ENCODE measurements at places on chromosomes 5 and 9. TPM values are rescaled to one million over a fixed set of nuclear protein-coding genes. Genes with fewer than 3 reads are reported as not detected.

GRCh38 chr5:171595401-171595800 is 176.0 kb downstream of the FGF18 start:
- H3K4me1 ChIP-seq = no peaks in the 10 kb centered on the region
- H3K36me3 ChIP-seq = no peaks in the 10 kb centered on the region
- H3K4me3 ChIP-seq = no peak overlapping the region
- no peak overlapping the region for H3K27ac ChIP-seq
- DNase-seq = no peak

DNA sequence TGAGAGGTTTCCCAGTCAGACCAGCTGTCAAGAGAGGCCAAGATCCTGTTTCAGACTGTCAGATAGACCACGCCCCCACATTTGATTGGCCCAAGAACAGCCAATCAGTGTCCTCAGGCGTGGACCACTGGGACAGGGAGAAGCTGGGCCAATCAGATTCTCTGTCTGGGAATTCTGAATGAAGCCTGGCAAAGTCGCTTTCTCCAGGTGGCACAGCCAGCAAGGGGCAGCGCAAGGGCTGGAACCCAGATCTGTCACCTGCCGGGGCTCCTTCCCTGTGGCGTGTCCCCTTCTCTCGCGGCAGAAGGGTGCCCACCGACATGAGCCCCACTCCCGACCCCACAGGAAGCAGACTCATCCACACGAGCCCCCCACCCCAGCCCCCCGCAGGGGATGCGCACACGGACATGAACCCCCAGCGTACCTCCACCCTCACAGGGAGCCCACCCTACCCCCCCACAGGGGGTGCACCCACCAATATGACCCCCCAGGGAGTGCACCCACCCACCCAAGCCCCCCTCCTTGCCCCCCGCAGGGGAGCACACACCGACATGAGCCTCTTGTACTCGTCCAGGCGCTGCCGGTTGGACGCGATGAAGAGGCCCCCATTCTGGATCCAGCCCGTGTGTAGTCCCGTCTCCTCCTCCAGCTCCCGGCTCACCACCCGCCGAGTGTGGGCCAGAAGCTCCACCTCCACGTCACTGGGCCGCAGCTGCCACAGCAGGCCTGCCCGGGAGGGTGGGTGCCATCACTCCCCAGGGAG is 6.1 kb downstream of the SARDH start:
- H3K4me3 ChIP-seq = no peak overlapping the region
- no peak overlapping the region for H3K27ac ChIP-seq
- H3K4me1 ChIP-seq = no peaks in the 10 kb centered on the region
- no peaks in the 10 kb centered on the region for H3K36me3 ChIP-seq

- peaks cover 17% of the 10 kb centered on the region for H3K4me1 ChIP-seq
- no peak overlapping the region for H3K4me3 ChIP-seq
- DNase-seq = peak; percentile 57
- no peaks in the 10 kb centered on the region for H3K27me3 ChIP-seq
- no peaks in the 10 kb centered on the region for H3K36me3 ChIP-seq
These were observed 14.9 kb downstream of the SPAAR start for GRCh38 chr9:35923927-35924763.

GRCh38 chr9:126979461-126979860 is 64.9 kb downstream of the RALGPS1 start:
- H3K4me1 ChIP-seq = no peaks in the 10 kb centered on the region
- H3K4me3 ChIP-seq = no peak overlapping the region
- H3K27ac ChIP-seq = no peak overlapping the region
- H3K36me3 ChIP-seq = no peaks in the 10 kb centered on the region

- H3K27me3 ChIP-seq = no peaks in the 10 kb centered on the region
- DNase-seq = no peak
- no peak overlapping the region for H3K4me3 ChIP-seq
- no peaks in the 10 kb centered on the region for H3K4me1 ChIP-seq
- no peak overlapping the region for H3K27ac ChIP-seq
- no peaks in the 10 kb centered on the region for H3K36me3 ChIP-seq
These were observed 50.0 kb downstream of the EXD3 start for GRCh38 chr9:137372693-137373610.

LHX3 gene
- not detected for total RNA-seq

- H3K27ac ChIP-seq = no peak overlapping the region
- H3K27me3 ChIP-seq = peaks cover 29% of the 10 kb centered on the region
- no peaks in the 10 kb centered on the region for H3K4me1 ChIP-seq
- DNase-seq = no peak
- H3K4me3 ChIP-seq = no peak overlapping the region
These were observed 128.5 kb upstream of the LPCAT1 start for GRCh38 chr5:1651971-1652872.

- H3K4me3 ChIP-seq = no peak overlapping the region
- peaks cover 24% of the 10 kb centered on the region for H3K4me1 ChIP-seq
- DNase-seq = no peak
- H3K27me3 ChIP-seq = no peaks in the 10 kb centered on the region
- H3K27ac ChIP-seq = peak overlapping the region; percentile 38
- H3K36me3 ChIP-seq = no peaks in the 10 kb centered on the region
These were observed 74.0 kb downstream of the MRPS27 start for GRCh38 chr5:72245951-72246532.

GRCh38 chr5:58041884-58042283 is 418.0 kb downstream of the PLK2 start:
- H3K27me3 ChIP-seq = no peaks in the 10 kb centered on the region
- no peak overlapping the region for H3K4me3 ChIP-seq
- H3K27ac ChIP-seq = no peak overlapping the region
- peaks cover 5% of the 10 kb centered on the region for H3K4me1 ChIP-seq
- no peaks in the 10 kb centered on the region for H3K36me3 ChIP-seq
- DNase-seq = no peak

DNA sequence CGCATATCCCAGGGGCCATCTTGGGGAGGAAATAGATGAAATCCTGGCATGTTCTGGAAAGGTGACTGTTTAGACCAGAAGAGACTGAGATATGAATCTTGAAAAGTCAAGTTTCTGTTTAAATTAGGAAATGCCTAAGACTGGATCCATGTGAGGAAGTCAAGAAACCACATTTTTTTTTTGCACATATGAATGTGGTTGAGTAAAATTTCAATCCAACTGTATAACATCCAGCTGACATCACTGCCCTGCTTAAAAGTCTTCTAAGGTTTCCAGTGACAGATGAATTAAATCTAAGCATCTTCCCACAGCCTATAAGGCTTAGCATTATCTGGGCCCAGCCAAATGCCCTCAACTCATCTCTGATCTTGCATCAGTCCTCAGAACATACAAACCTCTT is 47.7 kb upstream of the TCERG1 start:
- H3K4me3 ChIP-seq = no peak overlapping the region
- no peak overlapping the region for H3K27ac ChIP-seq
- DNase-seq = no peak

BAAT gene
- 41.8 TPM for total RNA-seq

DNA sequence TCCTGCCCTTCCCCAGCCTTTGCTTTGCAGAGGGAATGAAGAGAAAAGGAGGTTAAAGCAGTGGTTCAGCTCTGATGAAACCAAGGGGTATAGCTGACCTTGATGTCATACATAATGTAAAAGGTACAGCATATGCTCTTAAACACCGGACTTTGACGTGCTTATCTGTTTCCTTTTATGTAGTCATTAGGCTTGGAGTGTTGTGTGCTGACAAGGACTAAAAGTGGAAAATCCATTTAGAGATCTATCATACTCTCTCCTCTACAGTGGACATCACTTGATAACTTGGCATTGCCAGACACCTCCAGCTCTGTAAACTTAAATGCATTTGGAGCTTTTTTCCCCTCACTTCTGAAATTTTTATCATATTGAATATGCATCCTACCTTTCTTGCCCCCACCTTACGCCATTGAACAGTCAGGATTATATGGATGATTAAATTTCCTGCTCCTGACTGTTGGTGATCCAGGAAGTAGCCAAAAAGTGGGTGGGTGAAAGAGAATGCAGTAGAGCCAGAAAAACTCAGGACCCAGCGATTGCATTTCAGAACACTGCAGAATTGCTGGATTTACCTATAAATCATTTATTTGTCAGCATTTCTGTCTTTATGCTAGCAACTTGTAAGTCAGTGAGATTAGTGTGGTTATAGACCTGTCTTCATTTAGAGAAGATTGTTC is 4.1 kb downstream of the TNFAIP8 start:
- no peak overlapping the region for H3K27ac ChIP-seq
- no peaks in the 10 kb centered on the region for H3K36me3 ChIP-seq
- no peaks in the 10 kb centered on the region for H3K27me3 ChIP-seq
- H3K4me3 ChIP-seq = no peak overlapping the region
- H3K4me1 ChIP-seq = peaks cover 22% of the 10 kb centered on the region
- no peak for DNase-seq

- no peak overlapping the region for H3K27ac ChIP-seq
- no peaks in the 10 kb centered on the region for H3K27me3 ChIP-seq
- no peak overlapping the region for H3K4me3 ChIP-seq
- DNase-seq = no peak
- H3K4me1 ChIP-seq = no peaks in the 10 kb centered on the region
- H3K36me3 ChIP-seq = no peaks in the 10 kb centered on the region
These were observed 39.2 kb upstream of the SHOC1 start for GRCh38 chr9:111833941-111834340.

GRCh38 chr5:126939887-126940286 is 90.5 kb downstream of the MARCHF3 start:
- H3K4me1 ChIP-seq = no peaks in the 10 kb centered on the region
- H3K27me3 ChIP-seq = no peaks in the 10 kb centered on the region
- DNase-seq = no peak
- no peak overlapping the region for H3K4me3 ChIP-seq
- H3K27ac ChIP-seq = no peak overlapping the region

- no peaks in the 10 kb centered on the region for H3K27me3 ChIP-seq
- peaks cover 17% of the 10 kb centered on the region for H3K4me1 ChIP-seq
These were observed 34.7 kb upstream of the TGFBI start for GRCh38 chr5:135993880-135994636.

DNA sequence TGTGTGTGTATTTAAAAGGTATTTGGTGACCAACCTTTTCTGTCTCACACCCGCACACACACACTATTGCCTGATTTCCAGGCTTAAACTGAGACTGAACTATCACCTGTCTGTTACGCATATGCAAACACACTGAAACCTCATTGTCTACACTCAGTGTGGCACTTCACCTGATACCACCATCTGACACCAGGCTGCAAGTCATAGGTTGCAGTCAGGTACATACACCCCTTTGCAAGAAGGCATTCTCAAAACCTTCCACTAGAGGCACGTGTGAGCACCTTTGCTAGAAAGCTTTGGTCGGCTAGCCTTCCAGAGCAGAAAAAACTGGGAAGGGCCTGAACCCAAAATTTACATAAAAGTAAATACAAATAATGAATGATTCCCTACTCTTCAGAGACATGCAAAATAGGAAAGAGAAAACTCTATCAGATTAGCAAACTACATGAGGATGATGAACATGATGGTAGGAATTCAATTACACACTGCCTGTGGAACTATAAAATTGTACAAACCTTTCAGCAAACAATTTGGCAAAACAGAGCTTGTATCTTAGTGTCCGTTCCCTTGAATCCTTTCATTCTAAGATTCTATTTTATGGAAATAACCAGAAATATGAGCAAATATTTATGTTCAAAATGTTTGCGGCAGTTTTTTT is 5.9 kb upstream of the FOXD1 start:
- H3K27ac ChIP-seq = no peak overlapping the region
- H3K36me3 ChIP-seq = no peaks in the 10 kb centered on the region
- peaks cover 50% of the 10 kb centered on the region for H3K27me3 ChIP-seq
- peak; percentile 86 for DNase-seq
- peaks cover 13% of the 10 kb centered on the region for H3K4me1 ChIP-seq

- peak overlapping the region; percentile 4 for H3K27ac ChIP-seq
- H3K4me1 ChIP-seq = peaks cover 21% of the 10 kb centered on the region
- no peaks in the 10 kb centered on the region for H3K36me3 ChIP-seq
- no peak overlapping the region for H3K4me3 ChIP-seq
- H3K27me3 ChIP-seq = no peaks in the 10 kb centered on the region
- no peak for DNase-seq
These were observed 23.1 kb upstream of the ERCC6L2 start for GRCh38 chr9:95852059-95853032.

- no peak overlapping the region for H3K27ac ChIP-seq
- H3K36me3 ChIP-seq = no peaks in the 10 kb centered on the region
- H3K27me3 ChIP-seq = no peaks in the 10 kb centered on the region
These were observed 49.8 kb downstream of the GABBR2 start for GRCh38 chr9:98658951-98659351.

FGF10 gene
- total RNA-seq = 6.1 TPM

All from hepatocyte (in vitro differentiated cells).